Ovary (tissue), 10 donors: ENCODE measurements at places on chromosomes 2 and 18.

- no peak for DNase-seq
Measured at GRCh38 chr2:238504181-238504931, 77.6 kb downstream of the ASB1 start.

DNA sequence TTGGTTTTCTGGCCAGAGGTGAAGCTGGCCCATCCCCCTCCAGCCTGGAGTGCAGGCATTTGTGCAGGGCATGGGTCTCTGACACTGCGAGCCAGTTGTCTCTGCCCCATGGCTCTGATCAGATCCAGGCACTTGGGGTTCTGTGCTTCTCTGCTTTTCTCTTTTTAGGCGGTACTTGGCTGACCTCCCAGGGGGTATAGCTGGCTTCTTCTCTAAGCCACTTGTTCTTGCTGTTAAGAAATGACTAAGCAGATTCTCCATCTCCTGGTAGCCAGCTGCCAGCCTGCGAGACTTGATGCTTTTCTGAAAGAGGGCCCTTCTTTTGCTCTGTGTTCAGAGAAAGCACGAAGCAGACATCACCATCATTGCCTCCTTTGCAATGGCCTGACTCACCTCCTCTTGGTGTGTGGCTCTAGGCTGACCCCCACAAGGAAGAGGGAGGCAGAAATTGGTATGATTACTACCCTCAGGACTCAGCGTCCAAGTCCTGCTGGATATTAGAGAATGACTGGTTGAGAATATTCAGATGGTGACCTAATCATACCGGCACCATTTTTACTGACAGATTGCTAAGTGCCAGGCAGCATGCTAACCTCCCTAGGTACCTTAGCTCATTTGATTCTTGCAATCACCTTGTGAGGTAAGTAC lies 32.7 kb downstream of the TNP1 start:
- no peak for DNase-seq

DNA sequence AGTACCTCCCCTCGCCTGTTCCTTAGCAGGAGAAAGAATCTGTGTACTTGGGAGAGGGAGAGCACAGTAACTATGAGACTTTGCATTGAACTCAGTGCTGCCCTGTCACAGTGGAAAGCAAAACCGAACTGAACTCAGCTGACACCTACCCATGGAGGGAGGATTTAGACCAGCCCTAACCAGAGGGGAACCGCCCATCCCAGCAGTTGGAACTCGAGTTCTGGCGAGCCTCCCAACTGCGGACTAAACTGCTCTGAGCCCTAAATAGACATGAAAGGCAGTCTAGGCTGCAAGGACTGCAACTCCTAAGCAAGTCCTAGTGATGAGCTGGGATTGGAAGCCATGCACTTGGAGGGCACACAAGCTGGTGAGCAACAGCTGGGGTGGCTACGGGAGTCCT lies 110.4 kb downstream of the GRB14 start:
- DNase-seq = no peak

- DNase-seq = no peak
Measured at GRCh38 chr18:45285251-45285650, 330.0 kb upstream of the SLC14A2 start.

GRCh38 chr2:233600386-233600785 lies 17.0 kb upstream of the UGT1A8 start:
- no peak for DNase-seq

- DNase-seq = no peak
Measured at GRCh38 chr2:218343591-218343990, 13.1 kb upstream of the CATIP start.

DNA sequence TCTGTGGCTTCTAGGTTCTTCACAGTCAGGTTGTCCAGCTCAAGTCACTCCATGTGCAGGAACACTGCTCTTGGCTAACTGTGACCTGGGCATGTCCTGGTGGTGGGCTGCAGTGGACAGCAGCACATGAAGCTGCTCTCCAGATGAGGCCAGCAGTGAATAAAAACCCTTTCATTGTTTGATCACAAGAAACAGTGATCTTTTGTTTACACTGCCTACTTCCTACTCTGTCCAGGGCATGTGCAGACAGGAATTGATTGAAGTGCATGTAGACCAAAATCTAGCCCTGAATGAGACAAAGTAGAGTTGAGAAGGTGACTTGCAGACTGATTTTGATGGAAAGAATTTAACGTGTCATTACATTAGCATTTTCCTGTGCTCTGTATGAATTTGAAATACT lies 34.9 kb downstream of the BCL2L11 start:
- no peak for DNase-seq

DNA sequence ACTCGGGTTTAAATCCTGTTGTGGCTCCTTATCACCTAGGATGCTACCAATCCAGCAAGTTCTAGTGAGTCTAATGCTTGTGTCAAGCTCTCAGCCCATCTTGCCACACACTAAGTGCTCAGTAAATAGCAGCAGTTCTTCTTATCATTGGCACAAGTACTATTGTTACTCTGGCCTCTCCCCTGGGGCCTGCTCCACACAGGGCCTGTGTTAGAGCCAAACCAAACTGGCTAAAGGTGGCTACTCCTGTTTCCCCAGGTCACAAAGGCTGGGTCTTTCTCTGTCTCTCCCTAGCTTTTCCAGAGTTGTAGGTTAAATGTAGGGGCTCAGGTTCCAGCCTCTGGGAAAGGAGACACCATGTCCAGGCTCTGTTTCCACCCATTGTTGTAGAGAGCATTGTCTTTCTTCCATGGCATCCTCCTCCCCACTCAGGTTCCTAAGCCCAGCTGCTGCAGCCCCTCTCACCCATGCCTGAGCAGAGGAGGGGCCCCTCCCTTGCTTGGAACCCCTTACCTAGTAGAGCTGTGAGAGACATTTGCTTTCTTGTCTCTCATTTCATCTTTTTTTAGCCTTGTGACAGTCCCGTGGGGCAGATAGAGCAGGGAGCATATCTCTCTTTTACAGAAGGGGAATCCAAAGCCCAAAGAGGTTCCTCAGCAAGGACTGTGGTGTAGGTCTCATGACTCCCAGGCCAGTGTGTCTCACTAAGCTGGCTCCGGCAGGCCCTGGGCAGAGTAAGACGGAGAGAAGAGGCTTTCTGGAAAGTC lies 56.4 kb upstream of the OTOF start:
- DNase-seq = no peak

GRCh38 chr2:19059076-19059475 lies 299.3 kb downstream of the OSR1 start:
- no peak for DNase-seq

DNA sequence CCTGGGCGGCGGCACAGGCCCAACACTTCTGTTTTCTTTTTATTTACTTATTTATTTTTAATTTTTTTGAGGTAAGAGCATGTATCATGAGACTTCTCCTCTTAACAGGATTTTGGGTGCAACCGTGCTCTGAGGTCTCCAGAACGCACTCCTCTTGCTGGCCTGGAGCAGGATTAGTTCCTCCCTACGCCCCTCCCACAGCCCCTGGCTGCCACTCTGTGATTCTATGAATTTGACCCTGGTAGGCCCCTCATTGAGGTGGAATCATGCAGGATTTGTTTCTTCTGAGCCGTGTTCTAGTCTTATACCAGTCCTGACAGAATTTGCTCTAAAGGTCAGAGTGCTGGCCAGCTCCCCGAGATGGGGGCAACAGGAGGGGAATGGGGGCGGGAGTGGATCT lies 106.5 kb upstream of the HS6ST1 start:
- DNase-seq = peak; percentile 4

DNA sequence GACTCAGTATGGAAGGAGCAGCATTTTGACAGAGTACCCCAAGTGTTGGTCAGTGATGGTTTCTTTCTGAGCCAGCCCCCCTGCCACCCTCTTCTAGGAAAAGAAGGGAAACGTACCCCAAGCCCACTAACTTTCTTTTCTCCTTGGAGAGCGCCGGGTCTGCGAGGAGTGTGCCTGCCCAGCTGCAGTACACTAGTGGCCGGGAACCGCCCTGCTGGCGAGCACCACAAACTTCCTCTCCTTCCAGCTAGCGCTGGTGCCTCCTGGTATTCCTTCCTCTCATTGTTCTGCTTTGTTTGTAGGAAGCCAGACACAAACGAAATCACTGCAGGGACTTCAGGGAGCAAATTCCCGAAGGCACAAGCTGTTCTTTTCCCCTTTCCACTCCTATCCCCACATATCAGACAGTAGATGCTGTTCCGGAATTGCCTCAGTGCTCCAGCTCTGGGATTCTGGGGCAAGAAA lies 1.8 kb downstream of the CCDC85A start:
- DNase-seq = no peak

GRCh38 chr18:57211776-57212175 lies 64.9 kb downstream of the BOD1L2 start:
- DNase-seq = no peak

DNA sequence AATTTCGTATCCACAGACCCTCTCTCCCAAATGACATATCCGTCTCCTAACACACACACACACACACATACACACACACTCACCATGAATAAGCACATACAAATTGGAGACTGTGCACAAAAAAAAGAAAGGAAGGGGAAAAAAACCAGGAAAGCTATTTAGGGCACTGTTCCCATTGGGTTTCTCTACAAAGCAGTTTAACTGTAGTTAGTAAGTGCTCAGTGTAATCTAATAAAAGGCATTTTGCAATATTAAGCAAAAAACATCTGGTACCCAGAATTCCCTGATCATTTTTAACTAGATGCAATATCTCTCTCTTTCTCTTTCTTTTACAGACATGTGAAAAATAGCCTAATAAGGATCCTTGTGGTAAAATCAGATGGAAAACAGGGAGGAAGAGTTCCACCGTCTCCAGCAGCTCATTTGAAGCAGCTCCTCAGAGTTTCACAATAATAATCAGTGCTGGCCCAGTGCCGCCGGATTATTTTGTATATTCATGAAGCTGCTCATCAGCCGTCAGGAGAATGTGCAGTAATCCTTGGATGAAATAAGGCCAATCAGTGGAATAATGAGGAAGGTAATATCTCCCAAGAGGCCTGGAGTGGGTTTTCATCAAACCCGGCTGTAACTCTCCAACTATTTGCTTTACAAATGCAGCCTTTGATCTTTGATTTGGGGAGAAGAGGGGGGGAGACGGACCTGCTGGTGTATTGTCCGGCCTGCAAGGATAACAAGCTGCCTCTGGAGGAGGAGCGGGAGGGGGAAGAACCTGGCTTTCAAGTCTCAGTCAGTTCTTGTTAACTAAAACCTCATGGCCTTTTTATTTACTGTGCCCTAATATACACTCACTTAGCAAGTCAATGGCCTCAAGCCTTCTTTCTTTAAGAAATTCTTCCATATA lies 227.6 kb upstream of the SMIM21 start:
- peak; percentile 78 for DNase-seq

- peak; percentile 34 for DNase-seq
Measured at GRCh38 chr2:9207641-9208311, 1.2 kb downstream of the ASAP2 start.

GRCh38 chr2:8954990-8955389 lies 48.5 kb downstream of the MBOAT2 start:
- DNase-seq = no peak

DNA sequence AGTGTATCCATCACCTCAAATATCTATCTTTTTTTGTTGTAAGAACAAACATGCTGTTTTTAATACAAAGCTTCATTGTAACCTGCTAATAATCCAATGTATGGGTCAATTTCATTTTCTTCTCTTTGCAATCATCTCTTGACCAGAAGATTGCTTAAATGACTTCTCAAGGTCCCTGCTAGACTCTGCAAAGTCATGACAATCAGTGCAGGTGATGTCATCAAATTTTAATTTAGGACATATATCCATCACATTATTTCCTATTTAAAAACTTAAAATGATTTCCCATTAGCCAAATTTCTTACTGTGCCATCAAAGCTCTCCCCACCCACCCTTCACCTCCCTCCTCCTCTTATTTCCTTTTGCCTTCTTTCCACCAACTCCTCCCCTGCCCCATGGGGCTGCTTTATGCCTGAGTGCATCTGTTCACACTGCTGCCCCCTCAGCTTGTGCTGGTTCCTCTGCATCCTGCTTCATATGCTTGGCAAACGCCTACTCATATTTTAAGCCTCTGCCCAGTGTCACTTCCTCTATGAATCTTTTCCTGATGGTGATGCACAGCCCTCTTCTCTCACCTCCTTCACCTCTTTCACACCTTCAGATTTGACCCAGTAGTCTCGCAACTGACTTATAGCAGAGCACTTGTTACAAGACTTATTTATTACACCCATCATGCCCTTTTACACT lies 20.3 kb downstream of the PLEK start:
- DNase-seq = no peak

GRCh38 chr2:98701230-98701629 lies 29.7 kb downstream of the MGAT4A start:
- no peak for DNase-seq

- no peak for DNase-seq
Measured at GRCh38 chr2:113141451-113141850, 14.1 kb downstream of the IL1RN start.

GRCh38 chr2:225274751-225275150 lies 124.8 kb upstream of the NYAP2 start:
- no peak for DNase-seq

GRCh38 chr2:217559084-217559483 lies 443.7 kb downstream of the TNS1 start:
- DNase-seq = no peak

- no peak for DNase-seq
Measured at GRCh38 chr18:45527891-45528290, 87.4 kb upstream of the SLC14A2 start.

GRCh38 chr2:42973726-42974125 lies 181.3 kb upstream of the HAAO start:
- peak; percentile 23 for DNase-seq

GRCh38 chr2:222039821-222040220 lies 259.0 kb downstream of the PAX3 start:
- DNase-seq = no peak

DNA sequence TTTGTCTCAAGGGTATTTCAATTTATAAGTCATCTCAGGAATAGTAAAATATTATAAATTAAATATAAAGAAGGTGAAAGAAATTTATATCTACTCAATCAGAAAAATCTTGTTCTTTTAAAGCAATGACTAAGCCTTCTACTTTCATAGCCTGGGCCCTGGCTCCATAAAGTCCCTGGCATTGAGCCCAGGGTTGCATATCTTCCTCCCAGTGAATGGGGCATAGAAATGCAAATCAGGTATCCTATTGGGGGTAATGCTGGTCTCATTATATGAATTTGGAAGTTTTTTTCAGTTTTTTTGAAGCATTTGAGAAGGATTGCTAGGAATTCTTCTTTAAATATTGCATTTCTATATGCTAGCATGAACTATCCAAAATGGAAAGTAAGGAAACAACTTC lies 73.9 kb upstream of the MC2R start:
- no peak for DNase-seq

- DNase-seq = no peak
Measured at GRCh38 chr2:198717451-198717850, 740.3 kb downstream of the SATB2 start.

GRCh38 chr2:128714285-128714684 lies 395.6 kb upstream of the HS6ST1 start:
- no peak for DNase-seq

DNA sequence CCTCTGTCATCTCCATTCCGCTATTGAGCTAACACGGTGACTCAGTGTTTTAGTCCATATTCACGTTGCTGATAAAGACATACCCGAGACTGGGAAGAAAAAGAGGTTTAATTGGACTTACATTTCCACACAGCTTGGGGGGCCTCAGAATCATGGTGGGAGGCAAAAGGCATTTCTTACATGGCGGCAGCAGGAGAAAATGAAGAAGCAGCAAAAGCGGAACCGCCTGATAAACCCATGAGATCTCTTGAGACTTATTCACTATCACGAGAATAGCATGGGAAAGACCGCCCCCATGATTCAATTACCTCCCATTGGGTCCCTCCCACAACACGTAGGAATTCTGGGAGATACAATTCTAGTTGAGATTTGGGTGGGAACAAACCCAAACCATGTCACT lies 22.6 kb upstream of the CXXC1 start:
- no peak for DNase-seq

- DNase-seq = peak; percentile 35
Measured at GRCh38 chr18:48994044-48994651, 43.4 kb upstream of the SMAD7 start.
